ENCODE measurements at places on chromosomes 2 and 18.

- no peak for DNase-seq
Measured at GRCh38 chr2:46304635-46305034, 7.4 kb downstream of the EPAS1 start.

DNA sequence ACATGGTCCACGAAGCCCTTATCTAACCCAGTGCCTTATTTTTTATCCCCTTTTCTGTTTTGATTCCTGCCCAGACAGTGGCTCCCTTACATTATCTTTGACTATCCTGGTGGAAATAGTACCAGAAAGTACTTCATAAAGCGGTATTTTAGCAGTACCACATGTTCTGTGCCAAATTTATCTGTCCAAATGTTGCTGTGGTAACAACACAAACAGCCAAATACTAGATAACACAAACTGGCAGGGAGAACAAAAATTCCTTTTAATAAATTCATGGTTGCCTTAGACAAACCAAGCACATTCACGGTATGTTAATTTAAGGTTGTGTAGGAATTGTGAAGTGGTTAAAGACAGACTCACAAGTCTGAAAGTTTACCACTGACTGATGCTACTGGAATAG is 187.9 kb upstream of the LHCGR start:
- no peak for DNase-seq

DNA sequence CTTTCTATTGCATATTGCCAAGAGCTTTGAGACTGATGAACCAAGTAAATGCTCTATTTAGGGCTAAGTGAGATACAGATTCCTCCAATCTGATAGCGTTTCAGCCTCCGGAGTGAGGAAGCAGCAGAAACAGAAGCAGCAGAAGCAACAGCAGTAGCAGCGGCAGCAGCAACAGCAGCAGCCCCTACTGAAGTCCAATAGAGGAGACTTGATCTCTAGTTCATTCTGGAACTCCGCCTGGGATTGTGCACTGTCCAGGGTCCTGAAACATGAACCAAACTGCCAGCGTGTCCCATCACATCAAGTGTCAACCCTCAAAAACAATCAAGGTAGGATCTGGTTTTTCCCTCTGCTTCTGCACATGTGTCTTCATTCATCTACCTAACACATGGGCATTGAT is at the start of gene DPP10:
DPP10 (plus strand) TSS at position 132 of the 400 bp plus-strand sequence.
- peak; percentile 2 for DNase-seq

GRCh38 chr18:46892842-46893241 is 24.5 kb downstream of the PIAS2 start:
- DNase-seq: no peak

DNA sequence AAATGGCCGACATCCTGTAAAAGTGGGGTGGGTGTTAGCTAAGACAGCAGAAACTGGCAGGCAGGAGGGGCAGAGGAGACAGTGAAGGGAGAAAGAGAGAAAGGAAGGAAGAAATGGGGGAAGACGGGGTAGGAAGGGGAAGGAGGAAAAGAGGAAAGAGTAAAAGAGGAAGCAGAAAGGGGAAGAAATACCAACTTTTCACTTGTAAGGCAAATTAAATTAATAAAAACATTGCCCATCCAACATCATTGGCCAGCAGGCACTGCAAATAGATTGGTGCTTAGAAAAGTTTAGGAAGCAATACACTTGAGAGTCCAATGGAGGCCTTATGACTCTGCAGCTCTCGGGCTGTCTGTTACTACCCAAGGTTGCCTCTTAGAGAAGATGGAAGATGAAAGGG is 116.7 kb downstream of the TNS1 start:
- no peak for DNase-seq

DNA sequence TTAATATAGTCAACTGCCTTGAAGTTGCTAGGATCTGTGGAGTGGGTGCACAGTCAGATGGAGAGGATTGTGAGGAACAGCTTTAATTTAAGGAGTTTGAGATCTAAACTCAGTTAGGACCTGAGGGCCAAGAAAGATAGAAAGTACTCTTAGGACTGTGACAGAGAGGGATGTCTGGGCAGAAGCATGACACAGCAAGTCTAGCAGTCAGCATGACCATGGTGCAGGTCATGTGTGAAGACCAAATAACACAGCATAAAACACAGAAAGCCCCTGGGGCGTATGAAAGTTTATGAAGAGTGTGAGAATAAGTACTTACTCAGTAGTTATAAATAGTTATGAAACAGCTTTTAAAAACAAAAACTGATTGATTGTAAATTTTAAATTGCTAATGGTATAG is 107.2 kb downstream of the GALNT1 start:
- no peak for DNase-seq

DNA sequence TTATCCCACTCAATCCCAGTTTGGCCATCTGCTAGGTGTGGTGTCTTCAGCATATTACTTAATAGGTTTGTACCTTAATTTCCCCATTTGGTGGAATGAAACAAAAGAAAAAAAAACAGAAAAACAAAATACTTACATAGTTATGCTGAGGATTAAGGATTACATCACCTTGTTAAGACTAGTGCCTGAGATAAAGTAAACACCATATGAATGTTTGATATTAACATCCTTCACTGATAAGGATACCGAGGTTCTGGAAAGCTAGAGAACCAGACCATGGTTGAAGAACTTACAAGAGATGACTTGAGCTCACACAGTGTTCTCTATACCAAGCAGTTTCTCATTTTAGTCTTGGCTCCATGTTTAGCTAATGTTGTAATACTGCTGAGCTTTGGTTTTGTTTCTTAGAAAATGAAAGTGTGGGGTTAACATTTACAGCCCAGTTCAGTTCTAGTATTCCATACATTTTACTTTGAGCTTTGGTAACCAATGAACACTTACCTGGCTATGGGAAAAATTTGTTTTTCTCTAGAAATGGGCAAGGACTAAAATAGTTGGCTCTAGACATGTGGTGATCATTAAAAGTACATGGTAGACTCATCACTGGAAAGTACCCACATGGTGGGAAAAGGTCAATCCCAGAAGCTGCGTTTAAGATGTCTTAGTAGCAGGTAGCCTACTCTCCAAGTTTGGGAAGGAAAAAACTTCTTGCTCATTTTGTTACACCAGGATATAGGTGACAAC is 5.8 kb upstream of the GPD2 start:
- no peak for DNase-seq

GRCh38 chr18:3319399-3319798 is 57.5 kb downstream of the MYL12B start:
- DNase-seq: no peak

DNA sequence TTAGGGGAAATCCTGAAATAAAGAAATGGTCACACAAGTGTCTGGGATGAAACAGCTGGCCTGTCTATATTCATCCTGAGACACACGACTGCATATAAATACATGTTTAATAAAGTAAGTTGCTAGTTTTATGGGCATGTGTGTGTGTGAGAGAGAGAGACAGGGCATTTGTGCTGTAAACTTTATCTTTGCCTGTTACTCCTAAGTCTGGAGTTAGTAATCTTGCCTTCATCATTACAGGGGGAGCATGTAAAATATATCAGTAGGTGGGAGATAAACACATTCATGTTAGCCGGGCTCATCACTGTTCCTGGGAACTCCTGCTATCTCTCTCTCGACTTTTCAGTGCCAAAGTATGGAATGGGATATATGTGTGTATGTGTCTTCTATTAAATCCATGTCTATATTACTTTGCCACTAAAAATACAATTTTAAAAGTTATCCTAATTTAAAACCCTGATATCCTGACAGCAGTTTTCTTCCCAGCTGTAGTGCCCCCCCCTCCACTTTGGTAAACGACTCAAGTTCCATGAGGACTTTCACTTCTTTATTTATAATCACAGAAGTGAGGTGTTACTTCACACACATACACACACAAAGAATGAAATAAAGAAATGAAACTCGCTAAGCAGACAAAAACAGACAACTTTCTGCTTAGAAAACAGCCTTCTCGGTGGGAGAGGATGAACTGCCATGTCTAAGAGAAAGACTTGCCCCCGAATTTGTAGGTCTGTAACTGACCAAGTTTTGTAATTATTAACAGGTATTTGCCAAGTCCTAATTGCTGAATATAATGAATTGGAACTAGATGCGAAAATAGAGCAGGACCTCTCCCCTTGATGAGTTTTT is 947 bp downstream of the ZEB2 start:
- DNase-seq: peak; percentile 77

DNA sequence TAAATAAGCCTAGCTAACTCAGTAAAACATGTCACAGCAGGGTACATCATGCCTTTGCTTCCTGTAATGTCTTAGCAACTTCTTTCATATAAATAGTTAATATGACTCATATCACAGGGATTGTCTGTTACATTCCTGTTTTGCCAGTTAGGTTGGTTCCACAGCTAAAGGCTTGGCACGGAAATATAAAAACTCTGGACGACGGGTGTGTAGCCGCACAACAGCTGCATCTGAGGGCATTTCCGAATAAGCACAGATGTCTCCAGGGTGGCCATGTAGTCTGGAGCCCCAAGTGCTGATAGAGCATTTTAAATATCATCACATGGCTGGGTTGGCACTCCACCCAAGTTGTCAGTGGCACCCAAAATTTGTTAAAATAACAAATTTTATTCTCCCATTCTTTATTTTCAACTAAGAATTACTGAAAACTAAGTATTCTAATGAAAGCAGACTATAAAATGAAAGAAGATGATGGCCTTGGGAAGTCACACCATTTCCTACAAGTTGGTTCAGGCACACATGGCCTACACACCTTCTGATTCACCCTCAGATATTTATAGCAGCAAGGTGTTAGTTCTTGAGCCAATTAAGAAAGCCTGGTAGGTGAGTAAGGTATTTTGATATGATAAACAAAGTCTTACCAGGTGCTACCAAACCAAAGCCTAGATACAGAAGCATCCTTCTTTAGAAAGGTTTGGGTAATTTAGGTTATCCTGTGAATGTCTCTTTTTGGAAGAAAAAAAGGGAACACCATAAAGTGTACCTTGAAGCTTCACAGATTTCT is 61.8 kb upstream of the STK17B start:
- DNase-seq: peak; percentile 45

Data from OCI-LY7 (cell line).